ENCODE measurements at places on chromosomes 4 and X.

- no peak for DNase-seq
Measured at GRCh38 chrX:13828392-13828791, 11.5 kb upstream of the GPM6B start.

DNA sequence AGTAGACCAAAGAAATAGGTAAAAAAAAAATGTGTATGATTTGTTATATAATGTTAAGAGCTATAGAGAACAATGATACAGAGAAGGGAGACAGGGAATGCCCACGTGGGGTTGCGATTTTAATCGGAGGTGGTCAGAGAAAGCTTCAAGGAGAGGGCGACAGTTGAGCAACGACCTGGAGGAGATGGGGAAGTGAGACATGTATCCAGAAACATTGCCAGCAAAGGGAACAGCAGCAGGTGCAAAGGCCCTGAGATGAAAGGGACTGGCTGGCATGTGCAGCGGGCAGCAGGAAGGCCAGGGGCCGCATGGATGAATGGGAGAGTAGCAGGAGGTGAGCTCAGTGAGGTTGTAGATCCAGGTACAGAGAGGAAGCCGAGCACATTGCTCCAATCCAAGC lies 32.9 kb downstream of the NIPAL1 start:
- no peak for DNase-seq

- DNase-seq = no peak
Measured at GRCh38 chr4:185730387-185730786, 81.6 kb downstream of the SORBS2 start.

GRCh38 chrX:154334496-154334895 lies 38.9 kb downstream of the TKTL1 start:
- no peak for DNase-seq

DNA sequence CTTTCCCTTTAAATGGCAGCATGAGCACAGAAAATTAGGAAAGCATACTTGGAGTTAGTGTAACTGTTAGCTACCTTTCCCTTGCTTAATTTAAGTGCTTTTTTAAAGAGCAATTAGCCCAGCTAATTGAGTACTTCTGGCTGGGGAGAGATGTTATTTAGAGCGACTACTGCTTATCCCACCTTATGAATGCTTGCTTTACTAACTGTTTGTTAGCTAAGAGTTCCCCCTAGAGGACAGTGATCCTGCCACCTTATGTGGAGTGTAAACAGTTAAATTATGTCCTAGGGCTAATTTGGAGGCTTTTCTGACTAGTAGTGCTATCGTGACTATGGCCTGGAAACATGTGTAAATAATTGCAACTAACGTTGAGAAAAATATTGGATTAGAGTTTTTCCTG lies 909.4 kb downstream of the FSTL5 start:
- no peak for DNase-seq

GRCh38 chrX:153361781-153362397 lies 27.9 kb downstream of the ZNF275 start:
- DNase-seq = no peak

- DNase-seq = no peak
Measured at GRCh38 chr4:166044871-166045270, 171.8 kb downstream of the TLL1 start.

- no peak for DNase-seq
Measured at GRCh38 chr4:123554801-123555232, 158.2 kb downstream of the SPRY1 start.

- DNase-seq = no peak
Measured at GRCh38 chrX:136784231-136784630, 3.5 kb upstream of the ARHGEF6 start.

DNA sequence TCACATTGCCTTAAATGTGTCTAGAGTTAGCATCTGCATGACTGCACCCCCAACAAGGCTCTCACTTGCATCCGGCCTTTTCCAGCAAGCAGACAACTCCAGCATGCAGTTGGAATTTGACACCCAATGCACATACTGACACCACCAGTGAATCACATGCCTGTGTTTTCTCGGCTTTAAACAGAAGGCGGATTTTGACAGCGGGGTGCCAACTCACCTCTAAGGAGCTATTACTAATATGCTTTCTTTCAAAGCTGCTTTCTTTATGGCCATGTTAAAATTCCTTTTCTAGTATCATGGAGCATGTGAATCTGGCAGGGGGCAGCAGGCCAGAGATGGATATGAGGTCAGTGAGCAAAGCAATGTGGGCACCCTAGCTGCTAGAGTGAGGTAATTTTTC lies 78.0 kb upstream of the CLNK start:
- no peak for DNase-seq

GRCh38 chrX:68726366-68726765 lies 78.9 kb downstream of the STARD8 start:
- DNase-seq = no peak

DNA sequence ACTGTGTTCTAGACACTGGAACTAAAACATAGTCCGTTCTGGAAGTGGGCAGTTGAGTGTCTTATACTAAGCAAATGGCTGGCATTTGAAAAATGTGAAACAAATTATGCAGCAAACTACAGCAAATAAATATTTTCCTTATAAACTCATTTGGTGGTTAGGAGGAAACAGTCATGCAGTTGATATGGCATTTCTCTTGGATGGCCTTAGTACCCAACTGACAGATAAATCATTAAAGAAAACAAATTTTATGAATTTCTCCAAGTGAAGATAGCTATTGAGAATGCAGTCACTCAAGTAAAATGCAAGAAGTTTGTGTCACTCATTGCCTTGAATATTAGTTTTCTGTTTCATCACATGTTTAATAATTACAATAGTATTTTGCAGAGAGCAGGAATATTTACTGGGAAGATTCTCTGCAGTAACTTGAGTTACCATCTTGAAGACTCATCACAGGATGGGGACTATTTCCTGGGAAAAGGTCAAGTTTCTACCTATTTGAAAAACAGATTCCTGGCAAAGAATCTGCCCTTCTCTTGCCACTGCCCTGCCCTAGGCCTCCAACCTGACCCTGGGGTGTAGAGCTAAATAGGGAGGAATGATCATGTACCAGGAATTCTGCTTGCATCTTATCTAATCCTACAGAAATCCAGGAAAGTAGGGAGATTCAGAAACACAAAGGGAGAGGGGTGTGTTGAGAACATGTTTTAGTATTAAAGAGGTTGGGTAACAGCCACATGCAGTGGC lies 105.9 kb downstream of the SH3RF1 start:
- DNase-seq = no peak

DNA sequence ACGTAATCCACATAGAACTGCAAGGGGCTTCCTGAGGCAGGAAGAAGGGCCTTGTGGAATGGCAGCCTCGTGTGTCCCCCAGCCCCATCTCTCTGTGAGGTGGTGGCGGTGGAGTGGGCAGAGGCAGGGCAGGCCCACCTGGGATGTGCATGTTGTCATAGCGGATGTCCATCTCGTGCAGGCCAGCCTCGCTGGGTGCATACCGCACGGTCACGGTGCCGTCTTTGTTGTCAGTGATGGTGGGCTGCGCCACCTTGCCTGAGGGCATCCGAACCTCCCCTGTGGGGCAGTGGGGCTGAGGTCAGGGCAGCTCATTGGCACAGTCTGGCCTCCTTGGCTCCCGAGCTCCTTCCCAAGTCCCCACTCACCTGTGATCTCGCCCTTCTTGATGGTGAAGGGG lies 20.4 kb downstream of the FLNA start:
- DNase-seq = no peak

- no peak for DNase-seq
Measured at GRCh38 chr4:37645736-37646135, 40.4 kb downstream of the RELL1 start.

GRCh38 chr4:100979736-100980135 lies 367.6 kb downstream of the PPP3CA start:
- DNase-seq = no peak

- DNase-seq = no peak
Measured at GRCh38 chr4:152777488-152777887, 2.0 kb downstream of the TIGD4 start.

- no peak for DNase-seq
Measured at GRCh38 chr4:72169861-72170260, 138.1 kb downstream of the NPFFR2 start.

GRCh38 chrX:926991-927390 lies 285.5 kb downstream of the CRLF2 start:
- no peak for DNase-seq

DNA sequence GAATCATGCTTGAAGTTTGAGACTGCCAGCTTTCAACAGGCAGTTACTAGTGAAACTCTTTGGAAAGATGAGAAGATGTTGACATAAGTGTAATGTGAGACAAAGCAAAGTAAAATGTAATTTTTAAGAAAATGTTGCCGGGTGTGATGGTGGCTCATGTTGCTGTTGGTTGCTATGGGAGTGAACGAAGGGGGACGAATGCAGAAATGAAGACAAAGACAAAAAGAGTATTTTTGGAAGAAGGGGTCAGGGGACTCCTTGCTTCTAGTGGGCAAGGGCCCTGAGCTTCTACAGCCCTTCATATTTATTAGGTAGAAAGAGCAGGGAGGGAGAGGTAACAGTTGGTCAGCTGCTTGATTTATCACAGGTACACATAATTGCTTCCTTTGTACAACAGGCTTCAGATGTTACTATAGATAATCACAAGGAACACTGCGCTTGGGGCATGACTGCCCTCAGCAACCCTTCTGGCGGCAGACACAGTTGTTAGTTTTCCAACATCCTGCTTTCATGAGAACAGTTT lies 11.9 kb upstream of the UGDH start:
- no peak for DNase-seq

- no peak for DNase-seq
Measured at GRCh38 chr4:188492886-188493285, 353.6 kb downstream of the TRIML1 start.

- peak; percentile 88 for DNase-seq
Measured at GRCh38 chr4:183960046-183960420, 54.9 kb downstream of the STOX2 start.

- peak; percentile 68 for DNase-seq
Measured at GRCh38 chr4:77052352-77052751, 23.4 kb downstream of the CCNI start.

DNA sequence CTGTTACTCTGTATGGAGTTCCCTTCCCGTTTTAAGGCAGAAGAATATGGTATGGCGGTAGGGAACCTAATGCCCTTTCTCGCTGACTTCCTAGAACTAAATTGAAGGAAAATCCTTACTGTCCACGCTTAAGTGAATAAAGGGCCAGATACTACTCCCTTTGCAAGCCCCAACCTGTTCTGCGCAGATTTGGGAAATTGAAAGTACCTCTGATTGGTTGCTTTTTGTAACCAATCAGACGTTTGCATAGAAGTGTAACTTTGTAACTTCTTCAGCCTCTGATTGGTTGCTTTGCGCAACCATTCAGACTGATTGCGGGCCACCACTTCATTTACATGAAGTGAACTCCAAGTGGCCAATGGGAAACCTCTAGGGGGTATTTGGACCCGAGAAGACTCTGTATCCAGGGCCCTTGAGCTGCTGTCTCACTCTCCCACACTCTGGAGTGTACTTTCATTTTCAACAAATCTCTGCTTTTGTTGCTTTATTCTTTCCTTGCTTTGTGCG lies 1.2 kb upstream of the TMEM33 start:
- DNase-seq = no peak

- no peak for DNase-seq
Measured at GRCh38 chrX:24590111-24590510, 57.0 kb downstream of the PCYT1B start.

DNA sequence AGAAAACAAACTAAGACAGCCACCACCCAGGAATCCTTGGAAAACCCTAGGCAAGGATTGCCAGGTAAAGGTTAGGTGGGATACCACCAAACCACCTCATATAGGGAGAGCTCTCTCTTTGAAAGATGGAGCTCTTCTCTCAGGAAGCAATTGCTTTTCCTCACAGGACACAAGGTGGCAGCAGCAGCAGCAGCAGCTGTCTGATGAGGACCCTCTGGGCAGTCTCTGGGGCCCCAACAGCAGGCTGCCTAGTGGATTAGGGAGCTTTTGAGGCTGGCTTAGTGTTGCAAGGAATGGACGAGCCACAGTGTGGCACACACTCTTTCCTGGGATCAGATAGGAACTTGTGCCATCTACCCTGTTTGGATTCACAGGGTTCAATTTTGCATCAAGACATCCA lies 41.4 kb upstream of the CHRDL1 start:
- peak; percentile 16 for DNase-seq

- no peak for DNase-seq
Measured at GRCh38 chrX:100395781-100396180, 14.3 kb downstream of the PCDH19 start.

DNA sequence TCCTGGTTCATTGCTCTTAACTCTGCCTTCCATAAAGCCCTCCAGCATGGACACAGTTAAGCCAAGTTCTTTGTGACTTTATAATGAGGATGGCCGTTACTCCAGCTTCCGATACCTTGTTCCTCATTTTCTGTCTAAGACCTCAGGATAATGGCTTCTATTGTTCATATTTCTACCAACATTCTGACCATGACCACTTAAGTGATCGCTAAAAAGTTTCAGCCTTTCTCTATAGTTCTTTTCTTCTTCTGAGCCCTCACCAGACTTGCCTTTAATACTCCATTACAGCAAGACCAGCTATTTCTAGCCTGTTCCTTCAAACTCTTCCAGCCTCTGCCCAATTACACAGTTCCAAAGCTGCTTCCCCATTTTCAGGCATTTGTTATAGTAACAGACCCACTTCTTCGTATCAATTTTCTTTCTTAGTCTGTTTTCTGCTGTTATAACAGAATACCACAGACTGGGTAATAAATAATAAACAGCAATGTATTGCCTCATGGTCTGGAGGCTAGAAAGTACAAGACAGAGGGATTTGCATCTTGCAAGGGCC lies 12.3 kb downstream of the RNF175 start:
- DNase-seq = no peak

GRCh38 chrX:68842351-68842750 lies 13.5 kb downstream of the EFNB1 start:
- DNase-seq = no peak

DNA sequence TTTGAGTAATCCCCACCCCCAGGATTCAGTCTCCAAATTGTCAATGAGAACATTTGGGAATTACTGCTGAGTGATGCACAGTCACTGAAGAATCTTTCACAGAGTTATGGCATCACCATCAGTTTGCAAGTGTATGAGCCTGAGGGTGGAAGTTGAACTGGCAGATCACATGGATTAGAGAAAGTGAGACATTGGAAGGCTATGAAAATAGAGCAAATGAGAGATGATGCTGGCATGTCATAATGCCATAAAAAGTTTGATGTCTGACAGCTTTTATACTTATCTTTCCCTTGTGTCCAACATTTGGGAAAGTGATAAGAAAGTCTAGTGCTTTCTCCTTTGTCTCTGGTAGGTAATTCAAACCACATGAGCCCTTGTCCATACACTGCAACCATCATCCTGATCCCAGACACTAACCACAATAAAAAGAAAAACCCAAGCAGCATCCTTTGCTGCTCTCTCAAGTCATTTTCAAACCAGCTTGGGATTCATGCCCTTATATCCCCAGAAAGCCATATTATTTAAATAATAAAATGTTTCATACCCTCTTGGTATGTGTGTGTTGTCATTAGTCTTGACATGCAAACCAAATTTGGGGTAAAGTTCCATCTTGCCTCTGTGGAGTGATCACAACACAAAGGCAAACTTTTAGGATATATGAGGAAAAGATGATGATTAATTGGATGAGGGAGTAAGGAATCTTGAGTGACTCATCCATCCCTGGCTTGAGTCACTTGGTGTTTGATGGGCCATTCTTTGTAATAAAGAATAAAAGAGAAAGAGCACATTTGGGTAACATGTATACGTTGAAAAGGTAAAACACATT lies 438.9 kb downstream of the GRXCR1 start:
- DNase-seq = no peak
